Natural killer cell (primary cell): ENCODE measurements at places on chromosomes 2 and 18. TPM values are rescaled to one million over a fixed set of nuclear protein-coding genes. Genes with fewer than 3 reads are reported as not detected.

The INPP1 gene
- total RNA-seq, result 9.6 TPM

The LGALSL gene
- total RNA-seq, result 1.3 TPM

- no peak for DNase-seq
- no peaks in the 10 kb centered on the region for H3K36me3 ChIP-seq
- no peak overlapping the region for H3K4me3 ChIP-seq
- H3K27me3 ChIP-seq, result no peaks in the 10 kb centered on the region
These were observed 84.2 kb downstream of the ZNF516 start for GRCh38 chr18:76410660-76411417.

DNA sequence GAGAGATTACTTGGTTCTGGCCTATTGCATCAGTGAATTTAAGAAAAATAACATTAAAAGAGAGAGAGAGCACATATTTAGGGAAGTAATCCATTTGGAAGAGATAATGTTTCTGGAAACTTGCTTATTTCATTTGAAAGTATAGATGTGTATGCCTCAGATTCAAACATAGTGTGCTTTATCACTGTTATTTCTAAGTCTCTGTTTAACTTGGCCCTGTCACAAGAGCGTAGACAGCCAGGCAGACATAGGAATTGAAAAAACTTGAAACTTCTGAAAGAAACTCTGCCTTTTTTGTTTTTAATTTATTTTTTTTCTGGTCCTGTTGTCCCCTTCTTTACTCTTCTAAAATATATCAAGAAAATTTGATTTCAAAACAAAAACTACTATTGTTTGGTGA is 849.1 kb downstream of the CNTNAP5 start:
- H3K36me3 ChIP-seq, result no peaks in the 10 kb centered on the region
- H3K4me1 ChIP-seq, result no peaks in the 10 kb centered on the region
- H3K27ac ChIP-seq, result no peak overlapping the region
- H3K27me3 ChIP-seq, result no peaks in the 10 kb centered on the region
- DNase-seq, result no peak

The MROH2A gene
- total RNA-seq, result not detected

The MREG gene
- 6.8 TPM for total RNA-seq

DNA sequence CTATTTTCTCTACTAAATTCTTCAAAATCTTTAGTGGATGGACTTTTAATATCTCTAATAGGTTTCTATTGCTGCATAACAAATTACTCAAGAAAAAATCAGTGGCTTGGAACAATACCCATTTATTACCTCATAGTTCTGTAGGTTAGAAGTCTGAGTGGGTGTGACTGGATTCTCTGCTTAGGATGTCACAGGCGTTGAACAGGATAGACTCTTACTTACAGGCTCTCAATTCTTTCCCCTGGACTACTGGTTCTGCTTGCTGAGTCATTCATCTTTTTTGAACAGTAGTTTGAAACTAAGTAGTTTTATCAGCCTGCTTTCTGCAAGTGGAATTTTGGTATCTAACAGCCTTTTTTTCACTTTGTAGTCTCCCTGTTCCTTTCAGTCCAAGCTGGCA is 265.4 kb downstream of the ZNF385B start:
- no peak overlapping the region for H3K27ac ChIP-seq
- no peak overlapping the region for H3K4me3 ChIP-seq
- no peak for DNase-seq
- no peaks in the 10 kb centered on the region for H3K27me3 ChIP-seq
- no peaks in the 10 kb centered on the region for H3K4me1 ChIP-seq

DNA sequence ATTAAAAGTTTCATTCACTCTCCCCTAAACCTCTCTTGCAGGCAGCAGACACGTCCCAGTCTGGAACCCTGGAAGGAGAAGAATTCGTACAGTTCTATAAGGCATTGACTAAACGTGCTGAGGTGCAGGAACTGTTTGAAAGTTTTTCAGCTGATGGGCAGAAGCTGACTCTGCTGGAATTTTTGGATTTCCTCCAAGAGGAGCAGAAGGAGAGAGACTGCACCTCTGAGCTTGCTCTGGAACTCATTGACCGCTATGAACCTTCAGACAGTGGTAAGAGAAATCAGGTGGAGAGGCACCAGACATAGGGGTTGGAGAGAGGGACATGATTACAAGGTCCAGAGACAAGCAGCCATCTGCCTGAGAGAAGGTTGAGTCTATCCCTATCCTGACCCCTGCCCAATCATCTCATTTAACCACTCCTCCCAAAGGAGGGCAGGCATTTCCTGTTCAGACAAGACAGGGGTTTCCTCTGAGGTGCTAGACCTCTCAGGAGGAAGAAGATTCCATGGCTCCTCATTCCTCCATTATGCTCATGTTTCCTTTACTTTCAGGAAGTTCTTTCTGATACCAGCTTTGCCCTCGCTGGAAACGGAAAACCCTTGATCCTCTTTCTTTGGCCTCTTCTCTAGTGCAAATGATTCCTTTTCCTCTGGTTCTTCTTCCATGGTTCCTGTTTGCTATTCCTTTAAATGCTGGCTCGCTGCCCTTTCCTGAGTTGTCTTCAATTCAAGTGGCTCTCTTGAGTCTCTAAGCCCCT is 15.1 kb downstream of the PLCD4 start:
- no peaks in the 10 kb centered on the region for H3K4me1 ChIP-seq
- H3K27me3 ChIP-seq, result no peaks in the 10 kb centered on the region
- H3K4me3 ChIP-seq, result no peak overlapping the region
- H3K27ac ChIP-seq, result no peak overlapping the region

DNA sequence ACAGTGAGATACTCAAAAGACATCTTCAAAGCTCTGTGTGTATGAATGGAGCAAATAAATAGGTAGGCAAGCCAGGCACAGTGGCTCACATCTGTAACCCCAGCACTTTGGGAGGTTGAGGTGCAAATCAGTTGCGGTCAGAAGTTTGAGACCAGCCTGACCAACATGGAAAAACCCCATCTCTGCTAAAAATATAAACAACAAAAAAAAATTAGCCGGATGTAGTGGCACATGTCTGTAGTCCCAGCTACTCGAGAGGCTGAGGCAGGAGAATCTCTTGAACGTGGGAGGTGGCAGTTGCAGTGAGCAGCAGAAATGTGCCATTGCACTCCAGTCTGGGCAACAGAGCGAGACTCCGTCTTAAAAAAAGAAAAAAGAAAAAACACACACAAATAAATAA is 945.1 kb upstream of the PIK3C3 start:
- no peak overlapping the region for H3K27ac ChIP-seq
- no peaks in the 10 kb centered on the region for H3K4me1 ChIP-seq
- no peaks in the 10 kb centered on the region for H3K36me3 ChIP-seq
- H3K4me3 ChIP-seq, result no peak overlapping the region
- DNase-seq, result no peak

- no peak overlapping the region for H3K4me3 ChIP-seq
- no peak for DNase-seq
- H3K36me3 ChIP-seq, result no peaks in the 10 kb centered on the region
- H3K4me1 ChIP-seq, result no peaks in the 10 kb centered on the region
- H3K27ac ChIP-seq, result no peak overlapping the region
- no peaks in the 10 kb centered on the region for H3K27me3 ChIP-seq
These were observed 9.9 kb upstream of the MBOAT2 start for GRCh38 chr2:9013403-9013802.

The CYP27A1 gene
- total RNA-seq, result 1.6 TPM

The FSHR gene
- total RNA-seq, result not detected

- H3K36me3 ChIP-seq, result no peaks in the 10 kb centered on the region
- DNase-seq, result no peak
- H3K27ac ChIP-seq, result no peak overlapping the region
- H3K4me1 ChIP-seq, result no peaks in the 10 kb centered on the region
- no peak overlapping the region for H3K4me3 ChIP-seq
These were observed 88.0 kb downstream of the KYNU start for GRCh38 chr2:142965443-142965842.

DNA sequence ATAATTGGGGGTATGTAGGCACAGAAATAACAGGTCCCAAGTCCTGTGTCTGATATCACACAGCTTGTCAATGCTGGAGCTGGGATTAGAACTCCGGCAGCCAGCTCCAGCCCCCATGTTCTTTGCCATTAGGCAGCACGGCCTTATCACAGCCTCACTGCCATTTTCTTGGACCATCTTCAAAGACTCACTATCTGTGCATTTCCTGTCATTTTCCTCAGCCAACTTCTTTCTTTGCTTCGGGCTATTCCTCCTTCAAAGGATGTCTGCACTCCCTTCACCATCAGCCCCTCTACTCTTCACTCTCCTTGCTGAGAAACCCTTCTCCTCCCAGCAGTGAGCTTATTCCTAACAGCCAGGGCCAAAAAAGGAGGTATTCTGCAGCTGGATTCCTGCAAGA is 139.6 kb downstream of the GALNT14 start:
- no peak overlapping the region for H3K27ac ChIP-seq
- no peak overlapping the region for H3K4me3 ChIP-seq
- no peaks in the 10 kb centered on the region for H3K27me3 ChIP-seq
- no peaks in the 10 kb centered on the region for H3K36me3 ChIP-seq

GRCh38 chr2:219476652-219477151 is 22.0 kb upstream of the GMPPA start:
- no peak for DNase-seq
- H3K36me3 ChIP-seq, result no peaks in the 10 kb centered on the region
- no peaks in the 10 kb centered on the region for H3K27me3 ChIP-seq
- no peak overlapping the region for H3K4me3 ChIP-seq

GRCh38 chr2:221975151-221975550 is 323.6 kb downstream of the PAX3 start:
- H3K27ac ChIP-seq, result no peak overlapping the region
- no peak for DNase-seq
- H3K4me1 ChIP-seq, result no peaks in the 10 kb centered on the region
- no peaks in the 10 kb centered on the region for H3K36me3 ChIP-seq

The SULT1C2 gene
- total RNA-seq, result not detected

DNA sequence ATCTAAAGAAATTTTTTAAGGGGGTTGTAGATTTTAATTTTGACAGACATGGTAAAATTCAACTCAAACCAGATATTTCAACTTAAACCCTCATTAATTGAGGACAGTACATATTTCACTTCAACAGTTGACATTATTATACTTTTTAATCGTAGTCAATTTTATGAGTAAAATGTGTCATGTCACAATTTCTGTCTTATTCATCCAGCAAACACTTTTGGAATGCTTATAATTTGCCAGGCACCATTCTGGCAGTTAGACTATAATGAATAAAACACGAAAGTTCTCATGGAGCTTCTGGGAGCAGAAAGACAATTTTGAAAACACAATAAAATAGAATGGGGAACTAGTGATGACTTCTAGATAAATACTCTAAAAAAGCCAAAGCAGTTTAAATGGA is 1094.8 kb downstream of the SUCLG1 start:
- H3K36me3 ChIP-seq, result no peaks in the 10 kb centered on the region
- no peak overlapping the region for H3K27ac ChIP-seq

DNA sequence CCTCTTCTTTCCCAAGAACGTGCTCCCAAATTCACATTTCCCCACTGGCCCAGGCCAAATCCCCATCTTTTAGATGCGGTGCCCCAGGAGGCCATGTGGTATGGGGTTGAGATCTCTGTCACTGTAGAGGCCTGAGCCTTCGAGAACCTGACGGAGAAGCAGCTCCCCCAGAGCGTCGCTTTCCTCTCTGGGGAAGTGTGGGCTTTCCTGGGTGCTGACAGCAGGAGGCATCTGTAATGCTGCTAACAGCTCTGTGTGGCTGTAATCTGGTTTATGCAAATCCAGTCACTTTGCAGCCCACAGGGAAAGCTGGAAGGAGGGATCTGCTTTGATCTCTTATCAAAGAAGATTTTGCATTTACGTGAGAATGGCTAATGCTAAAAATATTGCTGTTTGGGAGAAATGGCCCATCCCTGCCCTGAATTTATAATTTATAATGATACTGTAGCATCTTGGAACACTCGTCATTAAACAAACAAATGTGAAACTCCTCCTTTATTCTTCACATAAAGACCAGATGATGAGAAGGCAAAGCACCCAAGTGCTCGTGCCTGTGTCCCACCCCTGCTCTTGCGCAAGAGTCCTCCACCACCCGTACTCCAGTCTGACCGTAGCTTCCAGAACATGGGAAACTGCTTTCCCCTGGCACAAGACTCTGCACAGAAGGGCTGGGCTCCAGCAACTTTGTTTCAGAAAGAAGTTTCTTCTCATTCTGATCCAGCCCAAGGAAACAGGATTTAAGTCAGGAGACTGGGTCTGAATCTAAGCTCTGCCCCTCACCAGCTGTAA is 109.9 kb upstream of the EPC2 start:
- H3K4me1 ChIP-seq, result no peaks in the 10 kb centered on the region
- DNase-seq, result no peak
- no peak overlapping the region for H3K4me3 ChIP-seq
- H3K27me3 ChIP-seq, result no peaks in the 10 kb centered on the region
- no peak overlapping the region for H3K27ac ChIP-seq
- H3K36me3 ChIP-seq, result no peaks in the 10 kb centered on the region

DNA sequence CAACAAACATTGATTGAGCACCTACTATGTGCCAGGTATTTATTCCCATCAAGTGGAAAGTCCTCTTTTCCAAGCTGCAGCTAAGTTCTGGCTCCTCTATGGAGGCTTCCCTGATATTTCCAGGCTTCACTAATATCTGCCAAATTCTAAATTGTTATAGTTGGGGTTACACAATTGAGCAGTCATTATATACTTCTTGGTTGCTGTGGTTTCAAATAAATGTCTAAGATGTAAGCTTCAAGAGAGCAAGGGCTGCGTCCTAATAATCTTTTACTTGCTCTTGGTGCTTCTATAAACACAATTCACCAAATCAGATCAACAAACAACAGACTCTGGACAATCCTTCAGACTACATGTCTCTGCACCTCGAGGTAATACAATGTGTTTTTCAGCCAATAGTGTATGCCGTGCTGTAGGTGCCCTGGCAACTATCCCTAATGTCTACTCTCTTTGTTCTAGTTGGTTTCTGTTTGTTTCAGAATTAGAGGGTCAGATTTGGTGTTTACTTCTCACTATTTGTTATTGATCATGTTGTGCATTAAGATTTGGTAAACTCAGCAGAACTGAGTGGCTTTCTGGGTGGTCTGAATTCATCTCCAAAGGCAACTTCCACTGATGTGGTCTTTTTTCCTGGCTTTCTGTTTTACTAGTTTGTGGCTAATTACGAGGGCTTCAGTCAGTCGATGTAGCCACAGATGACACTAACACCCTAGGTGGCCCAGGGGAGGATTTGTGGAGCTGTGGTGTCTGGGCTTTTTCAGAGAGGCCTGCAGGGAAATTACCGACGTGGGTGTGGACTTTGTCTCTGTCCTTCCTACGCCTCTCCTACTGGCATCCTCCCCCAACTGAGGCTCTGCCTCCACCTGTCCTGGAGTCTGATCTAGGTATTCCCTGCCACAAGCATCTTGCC is 50.4 kb downstream of the CDCA7 start:
- peaks cover 6% of the 10 kb centered on the region for H3K27me3 ChIP-seq
- no peaks in the 10 kb centered on the region for H3K36me3 ChIP-seq
- H3K4me1 ChIP-seq, result peaks cover 6% of the 10 kb centered on the region
- no peak overlapping the region for H3K4me3 ChIP-seq
- no peak overlapping the region for H3K27ac ChIP-seq

GRCh38 chr2:3146175-3146574 is 231.4 kb downstream of the EIPR1 start:
- no peak for DNase-seq
- H3K27ac ChIP-seq, result no peak overlapping the region
- no peaks in the 10 kb centered on the region for H3K36me3 ChIP-seq

DNA sequence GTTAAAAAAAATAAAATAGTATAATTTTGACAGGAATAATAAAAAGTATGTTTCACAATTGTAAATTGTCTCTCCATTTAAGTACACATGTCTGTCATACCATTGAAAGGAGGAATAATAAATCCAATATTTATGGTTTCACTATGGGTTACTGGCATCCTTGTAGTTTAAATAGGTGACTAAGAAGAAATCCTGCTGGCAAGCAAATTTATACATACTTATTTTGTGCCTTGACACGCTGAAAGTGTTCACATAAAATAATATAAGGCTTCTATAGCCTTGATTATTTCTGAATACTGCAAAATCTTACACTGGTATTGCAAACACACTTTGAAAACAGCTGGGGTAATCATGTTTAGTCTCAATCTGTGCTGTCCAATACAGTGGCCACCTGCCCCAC is 138.3 kb upstream of the ETAA1 start:
- no peaks in the 10 kb centered on the region for H3K4me1 ChIP-seq
- no peak overlapping the region for H3K4me3 ChIP-seq
- H3K36me3 ChIP-seq, result no peaks in the 10 kb centered on the region
- no peaks in the 10 kb centered on the region for H3K27me3 ChIP-seq
- H3K27ac ChIP-seq, result no peak overlapping the region

The SLC4A3 gene
- 0.45 TPM for total RNA-seq
